ENCODE measurements at places on chromosomes 7 and 10. TPM values are rescaled to one million over a fixed set of nuclear protein-coding genes. Genes with fewer than 3 reads are reported as not detected.

DNA sequence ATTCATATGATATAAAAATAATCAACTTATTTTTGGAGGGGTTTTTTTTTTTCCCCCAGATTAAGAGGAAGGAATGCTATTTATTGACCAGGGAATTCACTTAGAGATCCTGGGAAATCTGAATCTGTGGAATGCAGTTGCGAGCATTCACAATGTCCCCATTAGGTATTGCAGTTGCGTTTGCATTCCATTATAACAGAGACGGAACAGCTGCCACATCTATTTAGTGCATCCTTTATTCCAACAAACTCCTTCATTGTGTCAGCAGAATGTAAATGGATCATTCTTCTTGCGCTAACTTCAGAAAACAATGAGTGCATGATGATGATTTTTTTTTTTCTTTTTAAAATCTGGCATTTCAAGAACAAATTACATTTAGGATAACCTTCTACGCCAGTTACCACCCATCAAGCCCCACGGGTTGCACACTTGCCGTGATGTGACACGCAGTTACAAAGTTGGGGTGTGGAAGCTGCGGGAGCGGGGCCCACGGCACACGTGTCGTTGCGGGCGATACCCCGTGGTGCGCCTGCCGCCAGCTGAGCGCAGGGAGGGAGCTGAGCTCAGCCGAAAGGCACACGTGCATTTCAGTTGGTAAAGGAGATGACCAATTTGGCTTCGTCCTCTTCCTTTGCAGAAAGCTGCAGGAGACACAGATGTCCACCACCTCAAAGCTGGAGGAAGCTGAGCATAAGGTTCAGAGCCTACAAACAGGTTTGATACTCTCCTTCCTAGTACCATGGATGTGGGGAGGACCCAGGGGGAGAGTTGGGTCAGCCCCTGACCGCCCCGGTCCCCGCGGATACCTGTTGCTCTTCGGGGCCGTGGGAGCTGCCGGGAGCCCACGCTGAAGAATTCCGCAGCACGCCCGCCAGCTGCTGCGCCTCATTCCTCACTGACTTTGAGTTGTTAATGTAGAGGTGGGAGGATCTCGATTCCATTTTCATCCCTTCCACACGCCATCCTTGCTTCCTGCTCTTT, 175.3 kb upstream of the SH2B2 start:
- peaks cover 17% of the 10 kb centered on the region for H3K4me1 ChIP-seq
- H3K36me3 ChIP-seq, result no peaks in the 10 kb centered on the region
- no peak overlapping the region for H3K27ac ChIP-seq
- H3K4me3 ChIP-seq, result no peak overlapping the region
- no peaks in the 10 kb centered on the region for H3K27me3 ChIP-seq
- DNase-seq, result no peak

DNA sequence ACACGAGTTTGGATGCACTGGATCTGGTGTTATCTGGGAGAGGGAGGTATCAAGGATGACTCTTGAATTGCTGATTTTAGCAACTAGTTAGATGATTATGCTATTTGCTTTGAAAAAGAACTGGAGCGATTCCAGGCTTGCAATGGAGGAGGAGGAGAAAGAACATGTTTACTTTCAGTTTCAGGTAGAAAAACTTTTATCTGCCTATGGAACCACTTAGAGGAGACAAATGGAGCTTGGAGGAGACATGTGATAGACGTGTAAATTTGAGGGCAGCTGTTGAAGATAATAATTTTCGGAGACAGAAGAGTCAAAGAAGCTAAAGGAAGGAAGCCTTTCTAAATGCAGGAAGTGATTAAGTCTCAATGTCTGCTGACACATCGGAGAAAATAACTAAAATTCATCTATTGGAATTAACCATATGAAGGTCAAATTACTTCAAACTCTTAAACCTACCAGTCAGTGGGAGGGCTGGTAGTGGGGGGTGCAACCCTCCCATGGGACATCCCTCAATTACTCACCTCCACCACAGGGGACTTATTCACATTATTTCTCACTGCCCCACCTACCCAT, 56.4 kb upstream of the GNAI1 start:
- no peak overlapping the region for H3K27ac ChIP-seq
- DNase-seq, result no peak
- no peaks in the 10 kb centered on the region for H3K4me1 ChIP-seq
- H3K27me3 ChIP-seq, result no peaks in the 10 kb centered on the region
- peak overlapping the region; percentile 18 for H3K4me3 ChIP-seq

NANOS1 gene
- total RNA-seq, result 24.2 TPM

SUN3 gene
- total RNA-seq, result not detected

Measured in thyroid gland (tissue), 4 donors.